ENCODE measurements at places on chromosomes 7 and 10.

DNA sequence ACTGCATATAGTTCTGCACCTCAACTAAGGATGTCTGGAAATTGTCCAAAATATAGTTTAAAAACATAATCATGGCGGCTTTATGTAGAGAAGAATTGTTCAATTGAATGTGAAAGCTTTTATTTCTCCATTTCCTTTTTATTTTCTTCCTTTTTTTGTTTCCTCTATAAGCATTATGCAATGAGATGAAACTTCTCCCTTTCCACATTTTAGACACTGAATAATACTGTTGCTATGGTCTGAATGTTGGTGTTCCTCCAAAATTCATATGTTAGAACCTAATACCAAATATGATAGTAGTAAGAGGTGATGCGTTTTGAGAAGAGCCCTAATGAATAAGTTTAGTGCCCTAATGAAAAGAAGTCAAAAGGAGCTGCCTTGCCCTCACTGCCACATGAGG is 175.0 kb downstream of the RNLS start:
- DNase-seq: no peak

GRCh38 chr7:11261470-11261869 is 287.8 kb downstream of the PHF14 start:
- no peak for DNase-seq

- DNase-seq: no peak
Observed at GRCh38 chr10:14578060-14578952, 196.4 kb downstream of the FAM107B start.

DNA sequence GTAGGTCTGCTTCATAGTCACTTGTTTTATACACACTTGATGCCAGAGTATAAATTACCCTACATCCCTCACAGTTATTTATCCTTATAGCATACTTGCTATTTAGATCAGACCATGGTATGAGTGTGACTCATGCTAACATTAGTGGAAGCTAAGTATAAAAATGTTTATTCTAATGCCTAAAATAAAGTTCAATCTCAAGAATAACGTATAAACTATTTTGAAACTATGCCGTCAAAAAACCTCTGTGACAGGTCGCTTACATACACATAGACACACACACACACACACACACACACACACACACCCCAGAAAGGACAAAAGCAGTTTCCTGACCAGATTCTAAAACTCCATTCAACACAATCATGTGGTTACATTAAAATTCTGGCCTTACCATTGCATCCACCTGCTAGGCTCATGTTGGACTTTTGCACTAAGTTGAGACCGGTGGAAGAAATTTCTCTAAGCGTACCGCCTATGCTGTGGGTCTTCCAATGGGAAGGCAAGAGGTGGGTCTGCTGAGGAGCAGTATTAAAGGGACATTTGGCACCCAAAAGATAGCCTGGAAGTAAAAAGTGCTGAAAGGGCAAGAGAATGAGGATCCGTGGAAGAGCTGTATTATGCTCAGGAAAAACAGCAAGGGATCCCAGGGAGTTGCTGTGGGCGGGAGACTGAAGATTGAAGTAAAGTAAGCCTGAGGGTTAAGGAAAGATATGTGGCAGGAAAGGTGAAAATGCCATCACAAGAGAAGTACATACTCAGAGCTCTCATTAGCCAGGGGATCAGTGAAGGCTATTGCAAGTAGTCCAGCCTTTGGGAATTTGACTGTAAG is 5.0 kb downstream of the FOXP2 start:
- DNase-seq: no peak

DNA sequence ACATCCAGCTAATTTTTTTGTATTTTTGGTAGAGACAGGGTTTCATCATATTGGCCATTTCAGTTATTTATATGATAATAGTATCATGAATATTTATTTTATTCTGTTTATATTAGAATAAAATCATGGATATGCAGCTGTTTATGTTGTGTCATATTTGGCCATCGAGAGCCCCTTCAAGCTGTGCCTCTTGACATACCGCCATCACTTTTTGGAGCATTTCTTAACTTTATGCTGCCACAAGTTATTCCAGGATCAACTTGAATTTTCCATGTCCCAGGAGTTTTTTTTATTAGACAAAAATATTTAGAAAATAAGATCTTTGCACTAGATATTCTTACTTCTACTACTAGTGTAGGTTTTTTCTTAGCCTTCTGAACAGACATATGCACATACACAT is 1067.0 kb upstream of the LRRTM3 start:
- DNase-seq: no peak

GRCh38 chr7:13017881-13018280 is 330.4 kb downstream of the ARL4A start:
- peak; percentile 48 for DNase-seq

- no peak for DNase-seq
Observed at GRCh38 chr7:109864230-109864629, 1226.7 kb upstream of the LRRN3 start.

GRCh38 chr7:42210779-42211178 is 26.2 kb downstream of the GLI3 start:
- no peak for DNase-seq

GRCh38 chr7:22176791-22177412 is 180.1 kb downstream of the RAPGEF5 start:
- no peak for DNase-seq
